ENCODE measurements at places on chromosomes 2 and 18.

DNA sequence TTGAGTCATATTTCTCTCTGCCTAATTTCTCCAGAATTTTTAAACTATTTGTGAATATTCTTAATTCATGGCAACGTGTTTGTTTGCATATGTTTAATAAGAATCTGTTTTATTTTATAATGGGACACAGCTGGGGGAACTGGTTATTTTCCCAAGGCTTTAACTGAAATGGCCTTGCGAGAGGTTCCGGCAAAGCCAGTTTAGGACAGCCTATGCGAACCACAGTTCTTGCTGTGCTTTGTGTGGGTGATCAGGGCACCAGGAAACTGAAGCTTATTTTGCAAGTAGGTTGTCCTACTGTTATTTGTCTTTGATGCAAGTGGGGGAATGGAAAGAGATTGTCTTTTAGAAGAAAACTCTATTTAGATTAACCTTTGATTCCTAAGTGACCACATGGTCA lies 6.5 kb downstream of the ANKMY1 start:
- no peak overlapping the region for H3K27ac ChIP-seq
- DNase-seq = no peak
- no peaks in the 10 kb centered on the region for H3K36me3 ChIP-seq
- no peak overlapping the region for H3K4me3 ChIP-seq

DNA sequence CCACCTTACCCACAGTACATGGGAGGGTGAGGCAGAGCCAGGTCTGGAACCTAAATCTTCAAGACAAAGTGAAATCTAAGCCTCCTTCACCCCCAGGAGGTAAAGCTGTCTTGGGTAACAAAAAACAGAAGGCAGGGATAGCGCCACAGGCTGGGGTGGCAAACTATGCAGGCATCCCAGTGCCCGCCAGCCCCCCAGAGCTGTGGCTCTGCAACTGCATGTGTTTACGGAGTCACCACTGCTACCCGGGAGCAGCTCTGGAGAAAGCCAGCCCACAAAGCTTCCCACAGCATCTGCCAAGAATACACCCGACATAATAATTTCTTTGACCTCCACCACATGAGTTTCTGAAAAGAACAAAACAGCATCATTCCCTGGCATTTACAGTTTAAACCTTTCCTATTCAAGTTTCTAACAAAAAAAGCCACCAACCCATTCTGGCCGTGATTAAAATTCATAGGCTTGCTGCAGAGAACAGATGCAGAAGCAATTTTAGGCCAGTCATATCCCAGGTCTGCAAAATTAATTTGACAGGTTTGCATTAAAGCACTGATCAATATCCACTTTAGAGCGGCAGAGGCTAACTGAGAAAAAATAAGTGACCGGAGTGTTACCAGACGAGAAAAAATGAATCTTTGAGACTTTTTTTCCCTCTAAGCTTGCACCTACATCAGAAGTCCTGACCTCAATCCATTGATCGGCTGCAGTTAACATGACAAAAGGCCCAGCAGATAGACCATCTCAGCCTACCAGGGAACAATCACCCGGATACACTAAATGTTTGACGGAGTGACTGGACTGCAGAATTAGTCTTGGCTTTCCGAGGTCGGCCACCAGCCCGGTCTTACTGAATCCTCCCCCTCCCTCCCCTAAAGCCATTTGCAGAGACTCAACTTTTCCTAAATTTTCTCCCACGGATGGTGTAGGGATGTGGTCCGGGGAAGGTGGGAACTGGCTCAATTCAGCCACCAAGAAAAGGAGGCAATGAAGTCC lies 309.6 kb upstream of the SKOR2 start:
- H3K27ac ChIP-seq = no peak overlapping the region
- no peak for DNase-seq
- H3K27me3 ChIP-seq = no peaks in the 10 kb centered on the region
- no peaks in the 10 kb centered on the region for H3K36me3 ChIP-seq
- no peaks in the 10 kb centered on the region for H3K4me1 ChIP-seq
- no peak overlapping the region for H3K4me3 ChIP-seq

GRCh38 chr2:107775211-107775610 lies 51.5 kb upstream of the RGPD4 start:
- no peaks in the 10 kb centered on the region for H3K4me1 ChIP-seq
- peaks cover 4% of the 10 kb centered on the region for H3K27me3 ChIP-seq
- H3K36me3 ChIP-seq = no peaks in the 10 kb centered on the region
- no peak overlapping the region for H3K27ac ChIP-seq

GRCh38 chr2:216465579-216466195 lies 33.0 kb upstream of the RPL37A start:
- H3K36me3 ChIP-seq = no peaks in the 10 kb centered on the region
- no peaks in the 10 kb centered on the region for H3K4me1 ChIP-seq
- no peaks in the 10 kb centered on the region for H3K27me3 ChIP-seq
- DNase-seq = no peak
- no peak overlapping the region for H3K4me3 ChIP-seq
- no peak overlapping the region for H3K27ac ChIP-seq

DNA sequence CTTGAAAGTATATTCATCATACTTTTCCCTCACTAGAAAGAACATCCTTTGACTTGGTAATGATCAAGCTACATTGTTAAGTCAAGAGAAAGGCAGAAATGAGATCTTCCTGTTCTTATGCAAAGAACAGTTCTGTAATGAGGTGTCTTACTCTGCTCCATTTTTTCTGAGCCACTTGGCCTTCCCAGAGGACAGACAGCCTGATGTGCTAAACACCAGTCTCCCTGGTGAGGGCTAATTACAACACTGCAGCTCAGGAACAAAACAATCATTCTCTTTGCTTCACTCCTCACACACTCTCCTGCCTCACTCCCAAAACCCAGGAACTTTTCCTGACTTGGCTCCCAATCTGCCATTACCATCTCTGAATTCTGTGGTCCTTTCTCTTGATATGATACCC lies 25.6 kb downstream of the TACR1 start:
- H3K4me3 ChIP-seq = no peak overlapping the region
- H3K27me3 ChIP-seq = no peaks in the 10 kb centered on the region
- H3K36me3 ChIP-seq = no peaks in the 10 kb centered on the region
- no peaks in the 10 kb centered on the region for H3K4me1 ChIP-seq
- H3K27ac ChIP-seq = no peak overlapping the region
